ENCODE measurements at places on chromosomes 11 and 22.

DNA sequence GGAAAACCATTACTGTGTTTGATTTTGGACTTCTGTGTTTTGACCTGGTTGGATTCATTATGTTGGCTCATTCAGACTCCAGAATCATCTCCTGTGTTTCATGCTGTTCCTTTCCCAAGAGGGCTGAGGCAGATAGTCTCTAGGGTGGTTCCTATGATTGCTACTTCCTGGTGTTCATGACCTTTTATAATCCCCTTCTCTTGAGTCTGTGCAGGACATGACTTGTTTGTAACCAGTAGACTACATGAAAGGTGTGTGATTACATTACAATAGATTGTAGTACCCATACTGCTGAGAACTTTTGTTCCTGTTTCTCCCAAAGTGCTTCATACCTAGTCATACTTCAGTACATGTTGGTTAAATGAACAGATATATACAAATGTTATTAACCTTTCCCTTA lies 700.6 kb downstream of the METTL15 start:
- no peak overlapping the region for H3K27ac ChIP-seq
- no peak for DNase-seq
- H3K36me3 ChIP-seq, result no peaks in the 10 kb centered on the region

GRCh38 chr11:115933564-115933963 lies 429.3 kb upstream of the CADM1 start:
- H3K27ac ChIP-seq, result no peak overlapping the region
- peaks cover 44% of the 10 kb centered on the region for H3K27me3 ChIP-seq
- no peaks in the 10 kb centered on the region for H3K36me3 ChIP-seq
- DNase-seq, result no peak
- no peaks in the 10 kb centered on the region for H3K4me1 ChIP-seq

DNA sequence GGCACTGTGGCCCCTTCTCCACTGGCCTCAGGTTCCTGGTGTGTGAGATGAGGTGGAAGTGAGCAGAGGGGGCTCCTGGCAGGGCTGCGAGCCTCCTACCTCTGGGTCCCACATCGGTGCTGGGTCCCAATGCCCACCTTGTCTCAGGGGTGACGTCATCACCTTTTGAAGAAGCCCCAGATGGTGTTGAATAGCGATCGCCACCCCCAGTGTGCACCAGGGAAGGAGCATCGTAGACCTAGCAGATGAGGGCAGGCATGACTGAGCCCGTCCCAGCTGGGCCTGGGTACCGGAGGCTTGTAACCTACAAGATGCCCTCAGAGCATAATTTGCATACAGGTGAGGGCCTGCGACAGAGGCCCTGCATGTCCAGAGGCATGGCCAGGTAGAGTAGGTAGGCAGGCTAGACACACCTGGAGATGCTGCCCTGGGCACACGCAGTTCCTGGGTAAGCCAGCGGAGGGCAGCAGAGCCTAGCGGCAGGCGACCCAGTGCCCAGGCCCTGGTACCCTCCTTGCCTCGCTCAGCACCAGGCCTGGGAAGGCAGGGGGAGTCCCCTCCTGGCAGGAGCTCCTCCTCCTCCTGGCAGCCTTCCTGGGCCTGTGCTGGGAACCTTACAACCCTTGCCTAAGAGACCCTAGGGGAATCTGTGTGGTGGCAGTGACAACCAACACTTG lies 52.5 kb downstream of the TPCN2 start:
- no peaks in the 10 kb centered on the region for H3K27me3 ChIP-seq
- no peaks in the 10 kb centered on the region for H3K36me3 ChIP-seq
- DNase-seq, result peak; percentile 80
- no peaks in the 10 kb centered on the region for H3K4me1 ChIP-seq

- DNase-seq, result no peak
- no peaks in the 10 kb centered on the region for H3K27me3 ChIP-seq
- H3K27ac ChIP-seq, result no peak overlapping the region
- peaks cover 3% of the 10 kb centered on the region for H3K36me3 ChIP-seq
- H3K4me3 ChIP-seq, result no peak overlapping the region
- H3K4me1 ChIP-seq, result peaks cover 11% of the 10 kb centered on the region
Observed at GRCh38 chr11:108324587-108324986, 101.7 kb downstream of the ATM start.

GRCh38 chr11:7385532-7385931 lies 99.8 kb upstream of the OLFML1 start:
- H3K27me3 ChIP-seq, result peaks cover 6% of the 10 kb centered on the region
- H3K4me1 ChIP-seq, result no peaks in the 10 kb centered on the region
- no peak overlapping the region for H3K4me3 ChIP-seq
- H3K27ac ChIP-seq, result no peak overlapping the region
- no peaks in the 10 kb centered on the region for H3K36me3 ChIP-seq

DNA sequence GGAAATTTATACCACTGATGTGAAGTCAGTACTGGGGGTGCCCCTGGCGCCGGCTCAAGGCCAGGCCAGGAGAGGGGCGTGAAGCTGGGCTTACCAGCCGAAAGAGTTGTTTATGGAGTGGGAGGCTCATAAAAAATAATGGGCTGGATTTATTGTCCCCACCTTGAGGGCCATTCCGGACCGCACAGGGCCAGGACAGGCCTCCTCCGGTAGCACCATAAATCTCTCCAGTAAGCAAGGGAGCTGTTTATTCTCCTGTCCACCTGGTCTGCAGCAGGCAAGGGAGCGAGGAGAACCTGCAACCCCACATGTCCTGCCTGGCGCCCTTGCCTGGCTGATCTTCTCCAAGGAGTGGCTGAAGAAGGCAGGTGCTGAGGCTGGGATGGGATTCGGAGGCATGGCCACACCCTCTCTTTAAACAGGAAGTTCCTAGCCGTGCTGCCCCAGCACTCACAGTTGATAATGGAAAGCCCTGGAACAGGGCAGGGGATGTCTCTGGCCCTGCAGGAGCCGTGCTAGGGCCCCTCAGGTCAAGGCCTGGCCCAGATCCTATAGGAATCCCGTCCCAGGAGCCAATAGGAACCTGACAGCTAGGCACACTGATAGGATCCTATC lies 65.1 kb downstream of the SCUBE1 start:
- H3K36me3 ChIP-seq, result no peaks in the 10 kb centered on the region
- no peak overlapping the region for H3K27ac ChIP-seq
- H3K4me1 ChIP-seq, result peaks cover 7% of the 10 kb centered on the region
- no peak for DNase-seq

GRCh38 chr11:69286374-69287371 lies 7.3 kb upstream of the MYEOV start:
- no peak overlapping the region for H3K4me3 ChIP-seq
- H3K27me3 ChIP-seq, result no peaks in the 10 kb centered on the region
- no peaks in the 10 kb centered on the region for H3K36me3 ChIP-seq
- no peak for DNase-seq

- no peak for DNase-seq
- H3K4me3 ChIP-seq, result no peak overlapping the region
- no peak overlapping the region for H3K27ac ChIP-seq
- H3K27me3 ChIP-seq, result no peaks in the 10 kb centered on the region
- no peaks in the 10 kb centered on the region for H3K36me3 ChIP-seq
- H3K4me1 ChIP-seq, result peaks cover 4% of the 10 kb centered on the region
Observed at GRCh38 chr11:31414338-31414737, 44.7 kb downstream of the DNAJC24 start.

- no peak for DNase-seq
- H3K36me3 ChIP-seq, result peaks cover 34% of the 10 kb centered on the region
- no peaks in the 10 kb centered on the region for H3K27me3 ChIP-seq
- peak overlapping the region; percentile 88 for H3K4me3 ChIP-seq
Observed at GRCh38 chr22:36377022-36377631, 10.6 kb downstream of the MYH9 start.

DNA sequence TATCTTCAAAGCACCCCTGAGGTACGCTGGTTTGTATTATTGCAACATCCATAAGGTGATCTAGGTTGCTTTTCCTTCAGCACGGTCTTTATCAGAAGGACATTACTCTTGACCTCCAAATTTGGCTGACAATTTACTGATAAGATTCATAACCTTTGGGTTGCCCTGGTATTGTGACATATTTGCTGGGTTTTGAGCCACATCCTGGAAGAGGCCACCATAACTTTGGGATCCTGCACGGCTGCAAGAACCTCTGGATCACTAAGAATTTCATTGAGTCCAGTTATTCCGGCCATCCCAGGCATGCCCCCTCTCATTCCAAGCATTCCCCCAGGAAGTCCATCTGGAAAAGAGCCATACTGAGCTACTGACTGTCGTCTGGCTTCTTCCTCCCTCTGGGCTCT lies 6.5 kb upstream of the PLET1 start:
- H3K4me1 ChIP-seq, result no peaks in the 10 kb centered on the region
- H3K27me3 ChIP-seq, result no peaks in the 10 kb centered on the region
- no peak overlapping the region for H3K4me3 ChIP-seq
- no peak for DNase-seq

DNA sequence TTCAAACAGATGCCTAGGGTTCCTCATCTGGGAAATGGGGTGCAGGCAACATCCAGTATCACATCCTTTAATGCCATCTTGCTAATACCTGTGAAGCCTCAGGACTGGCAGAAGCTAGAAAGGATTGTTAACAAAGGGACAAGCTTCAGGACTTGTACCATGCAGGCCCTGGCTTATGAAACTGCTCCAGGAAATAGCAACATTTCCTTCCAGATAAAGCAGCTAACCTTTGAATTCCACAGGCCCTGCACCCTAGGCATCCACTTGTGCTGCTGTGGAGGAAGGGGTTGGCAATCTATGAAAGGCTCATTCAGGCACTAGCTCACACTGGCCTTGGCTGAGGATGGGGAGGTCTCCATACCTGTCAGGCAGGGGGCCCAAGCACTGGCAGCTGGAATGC lies 87.2 kb downstream of the BTBD10 start:
- no peak overlapping the region for H3K4me3 ChIP-seq
- peaks cover 3% of the 10 kb centered on the region for H3K36me3 ChIP-seq
- no peaks in the 10 kb centered on the region for H3K27me3 ChIP-seq

- no peak overlapping the region for H3K4me3 ChIP-seq
- H3K4me1 ChIP-seq, result peaks cover 4% of the 10 kb centered on the region
- no peak overlapping the region for H3K27ac ChIP-seq
- peaks cover 5% of the 10 kb centered on the region for H3K27me3 ChIP-seq
Observed at GRCh38 chr11:17596711-17597110, 49.7 kb downstream of the OTOG start.

DNA sequence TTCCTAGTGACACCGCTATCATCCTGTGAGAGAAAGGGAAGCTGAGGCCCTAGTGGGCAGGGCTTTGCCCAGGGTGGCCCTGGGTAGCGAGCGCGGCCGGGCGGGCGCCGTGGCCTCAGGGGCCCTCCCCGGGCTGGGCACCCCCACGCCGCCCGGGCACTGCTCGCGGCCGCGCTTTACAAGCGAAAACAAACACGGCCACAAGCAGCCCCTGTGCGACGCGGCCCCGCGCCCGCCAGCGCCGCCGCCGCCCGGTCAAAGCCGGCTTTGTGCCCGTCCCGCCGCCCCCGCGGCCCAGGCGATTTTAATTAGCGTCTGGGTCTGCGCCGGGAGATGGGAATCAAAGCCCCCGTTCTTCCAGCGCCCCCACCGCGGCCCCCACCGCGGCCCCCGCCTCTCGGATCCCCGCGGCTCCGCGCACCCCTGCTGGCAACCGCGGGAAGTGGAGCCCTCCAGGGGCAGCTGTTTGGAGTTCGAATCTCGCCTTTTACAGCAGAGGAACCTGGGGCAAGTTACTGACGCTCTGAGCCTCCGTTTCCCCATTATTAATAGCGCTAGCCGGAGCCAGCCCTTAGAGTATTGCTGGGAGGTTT lies 47.9 kb downstream of the CHRDL2 start:
- peak overlapping the region; percentile 47 for H3K4me3 ChIP-seq
- H3K4me1 ChIP-seq, result peaks cover 10% of the 10 kb centered on the region
- peaks cover 37% of the 10 kb centered on the region for H3K27me3 ChIP-seq
- H3K27ac ChIP-seq, result no peak overlapping the region

DNA sequence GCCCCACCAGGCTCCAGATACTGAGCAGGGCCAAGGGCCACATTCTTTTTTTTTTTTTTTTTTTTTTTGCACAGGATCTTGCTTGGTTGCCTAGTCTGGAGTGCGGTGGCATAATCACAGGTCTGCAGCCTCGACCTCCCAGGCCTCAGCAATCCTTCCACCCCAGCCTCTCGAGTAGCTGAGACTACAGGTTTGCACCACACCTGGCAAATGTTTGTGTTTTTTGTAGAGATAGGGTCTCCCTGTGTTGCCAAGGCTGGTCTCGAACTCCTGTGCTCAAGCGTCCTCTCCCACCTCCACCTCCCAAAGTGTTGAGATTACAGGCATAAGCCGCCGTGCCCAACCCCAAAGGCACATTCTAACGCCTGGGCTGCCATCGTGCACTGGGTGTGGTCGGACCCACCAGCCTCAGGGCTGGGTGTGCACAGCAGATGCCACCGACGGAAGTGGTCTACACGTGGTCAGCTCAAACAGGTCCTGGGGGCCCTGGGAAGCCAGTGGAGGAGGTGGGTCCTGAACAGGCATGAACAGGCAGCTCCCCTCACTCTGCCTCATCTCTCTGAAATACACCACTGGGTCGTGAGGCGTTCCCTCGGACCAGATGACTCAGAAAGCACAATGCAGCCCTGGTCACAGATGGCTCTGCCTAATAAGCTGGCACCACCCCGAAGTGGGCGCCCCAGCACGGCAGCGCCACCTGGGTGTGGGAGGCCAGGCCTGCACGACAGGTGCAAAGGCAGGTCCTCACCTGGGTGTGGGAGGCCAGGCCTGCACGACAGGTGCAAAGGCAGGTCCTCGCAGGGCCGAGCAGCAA lies 5.1 kb upstream of the B4GALNT4 start:
- H3K36me3 ChIP-seq, result peaks cover 2% of the 10 kb centered on the region
- H3K4me3 ChIP-seq, result no peak overlapping the region
- peaks cover 19% of the 10 kb centered on the region for H3K27me3 ChIP-seq

- no peaks in the 10 kb centered on the region for H3K27me3 ChIP-seq
- peaks cover 9% of the 10 kb centered on the region for H3K36me3 ChIP-seq
- peak overlapping the region; percentile 67 for H3K4me3 ChIP-seq
- peaks cover 41% of the 10 kb centered on the region for H3K4me1 ChIP-seq
- DNase-seq, result peak; percentile 21
Observed at GRCh38 chr11:121367001-121367843, 74.7 kb downstream of the SC5D start.

DNA sequence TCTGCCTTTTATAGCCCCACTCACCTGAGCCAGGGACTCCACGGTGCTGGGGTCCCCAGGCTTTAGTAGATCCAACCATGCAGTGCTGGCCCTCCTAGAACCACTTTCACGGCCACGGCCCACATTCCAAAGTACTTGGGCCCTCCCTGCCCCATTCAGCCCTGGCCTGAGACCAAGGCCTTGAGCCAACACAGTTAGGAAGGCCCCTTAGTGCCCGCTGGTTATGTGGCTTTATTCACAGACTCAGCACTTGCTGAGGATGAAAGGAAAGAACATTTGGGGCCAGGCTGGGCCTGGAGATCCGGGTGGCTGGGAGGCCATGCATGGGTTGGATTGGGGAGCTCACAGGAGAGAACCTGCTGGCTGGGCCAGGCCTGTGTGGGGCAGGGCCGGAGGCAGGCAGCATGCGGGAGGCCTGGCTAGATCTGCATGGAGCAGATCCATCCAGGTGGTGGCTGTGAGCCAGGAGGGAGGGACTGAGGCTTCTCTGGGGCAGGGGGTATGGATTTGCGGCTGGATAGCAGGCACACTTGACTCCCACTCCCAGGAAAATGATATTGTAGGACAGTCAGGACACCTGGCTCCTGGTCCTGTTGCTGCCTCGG lies 12.6 kb downstream of the CHRM1 start:
- H3K36me3 ChIP-seq, result no peaks in the 10 kb centered on the region
- no peak overlapping the region for H3K4me3 ChIP-seq
- DNase-seq, result no peak
- peaks cover 9% of the 10 kb centered on the region for H3K27me3 ChIP-seq

GRCh38 chr11:95299078-95299679 lies 68.2 kb upstream of the SESN3 start:
- no peaks in the 10 kb centered on the region for H3K36me3 ChIP-seq
- H3K27ac ChIP-seq, result no peak overlapping the region
- H3K27me3 ChIP-seq, result peaks cover 10% of the 10 kb centered on the region
- peaks cover 30% of the 10 kb centered on the region for H3K4me1 ChIP-seq
- H3K4me3 ChIP-seq, result peak overlapping the region; percentile 0

- no peak overlapping the region for H3K4me3 ChIP-seq
- H3K4me1 ChIP-seq, result no peaks in the 10 kb centered on the region
- no peak for DNase-seq
- no peak overlapping the region for H3K27ac ChIP-seq
Observed at GRCh38 chr11:127050186-127050585, 49.6 kb upstream of the KIRREL3 start.
